ENCODE measurements at places on chromosomes 12 and 14.
A peak's percentile ranks its signal among the peaks of the same experiment; 100 is the strongest.

GRCh38 chr12:109084425-109084824 lies 8.8 kb downstream of the ALKBH2 start:
- no peak for DNase-seq

DNA sequence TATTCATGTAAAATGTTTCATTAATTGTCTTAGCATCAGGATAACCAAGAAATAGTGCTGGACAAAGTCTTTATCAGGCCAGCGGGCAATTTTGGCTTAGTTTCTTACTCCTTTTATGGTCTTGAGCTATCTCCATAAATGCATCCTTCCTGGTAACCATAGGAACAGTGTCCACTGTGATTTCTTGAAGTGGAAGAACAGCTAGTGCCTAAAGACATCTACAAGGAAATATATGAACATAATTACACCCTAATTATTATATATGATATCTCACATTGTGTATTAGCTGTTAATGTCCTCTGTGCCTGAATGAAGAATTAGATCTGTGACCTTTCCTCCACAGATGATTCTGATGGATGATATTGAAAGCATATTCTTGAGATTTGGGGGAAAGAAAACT lies 286.7 kb upstream of the ATXN7L3B start:
- DNase-seq, result no peak

- peak; percentile 66 for DNase-seq
Measured at GRCh38 chr12:54958048-54958658, 26.4 kb downstream of the TESPA1 start.

DNA sequence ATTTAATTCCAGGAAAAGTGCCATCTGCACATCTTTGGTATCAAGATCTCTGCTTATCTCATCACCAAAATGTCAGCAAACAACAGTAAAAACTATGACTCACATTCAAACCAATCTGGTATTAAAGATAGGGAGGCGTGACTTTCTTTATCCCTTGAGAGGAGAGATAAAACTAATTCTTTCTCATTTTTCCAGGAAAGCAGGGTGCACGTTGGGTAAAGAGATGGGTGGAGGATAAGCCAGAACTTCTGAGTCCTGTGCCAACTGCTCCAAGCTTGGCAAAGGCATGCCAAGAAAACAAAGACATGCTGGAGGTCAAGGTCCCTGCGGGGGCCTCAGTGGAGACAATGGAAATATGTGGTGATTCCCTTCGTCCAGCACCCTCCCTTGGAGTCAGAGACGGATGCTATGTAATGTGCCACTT lies 225.8 kb upstream of the PLXNC1 start:
- no peak for DNase-seq

- no peak for DNase-seq
Measured at GRCh38 chr12:5467931-5468330, 36.0 kb downstream of the NTF3 start.

- no peak for DNase-seq
Measured at GRCh38 chr14:91163316-91163715, 49.4 kb downstream of the DGLUCY start.

- peak; percentile 21 for DNase-seq
Measured at GRCh38 chr14:63045612-63046320, 508 bp upstream of the KCNH5 start.

DNA sequence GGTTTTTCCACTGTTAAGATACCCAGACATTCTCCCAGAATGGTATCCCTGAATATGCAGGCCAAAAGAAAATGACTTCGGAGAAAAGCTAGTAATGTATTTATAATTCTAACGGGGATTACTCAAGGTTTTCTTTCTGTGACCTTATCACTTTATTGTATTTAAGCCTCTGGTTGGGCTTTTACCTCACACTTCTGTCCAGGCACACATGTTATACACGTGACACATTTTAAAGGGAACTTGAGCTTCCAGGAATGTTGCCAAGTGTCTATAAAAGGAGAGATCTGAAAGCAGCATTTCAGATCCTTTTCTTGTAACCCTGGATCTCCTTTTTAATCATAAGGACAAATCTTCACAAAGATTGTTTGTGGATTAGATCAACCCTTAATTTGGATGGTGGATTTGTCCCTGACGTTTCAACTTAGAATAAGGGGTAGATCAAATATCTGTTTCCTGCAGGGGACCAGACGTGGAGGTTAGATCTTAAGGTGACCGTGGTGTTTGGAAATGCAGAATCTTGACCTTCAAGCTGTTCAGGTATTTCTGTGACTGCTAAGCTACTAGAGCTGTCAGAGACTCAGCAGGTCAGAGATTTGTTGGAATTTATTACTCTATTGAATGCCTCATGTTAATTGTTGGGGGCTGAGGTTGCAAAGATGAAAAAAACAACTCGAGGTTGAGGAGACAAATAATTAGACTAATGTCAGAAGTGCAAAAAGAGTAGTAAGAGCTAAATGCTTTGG lies 1.5 kb downstream of the CIPC start:
- DNase-seq, result peak; percentile 52

DNA sequence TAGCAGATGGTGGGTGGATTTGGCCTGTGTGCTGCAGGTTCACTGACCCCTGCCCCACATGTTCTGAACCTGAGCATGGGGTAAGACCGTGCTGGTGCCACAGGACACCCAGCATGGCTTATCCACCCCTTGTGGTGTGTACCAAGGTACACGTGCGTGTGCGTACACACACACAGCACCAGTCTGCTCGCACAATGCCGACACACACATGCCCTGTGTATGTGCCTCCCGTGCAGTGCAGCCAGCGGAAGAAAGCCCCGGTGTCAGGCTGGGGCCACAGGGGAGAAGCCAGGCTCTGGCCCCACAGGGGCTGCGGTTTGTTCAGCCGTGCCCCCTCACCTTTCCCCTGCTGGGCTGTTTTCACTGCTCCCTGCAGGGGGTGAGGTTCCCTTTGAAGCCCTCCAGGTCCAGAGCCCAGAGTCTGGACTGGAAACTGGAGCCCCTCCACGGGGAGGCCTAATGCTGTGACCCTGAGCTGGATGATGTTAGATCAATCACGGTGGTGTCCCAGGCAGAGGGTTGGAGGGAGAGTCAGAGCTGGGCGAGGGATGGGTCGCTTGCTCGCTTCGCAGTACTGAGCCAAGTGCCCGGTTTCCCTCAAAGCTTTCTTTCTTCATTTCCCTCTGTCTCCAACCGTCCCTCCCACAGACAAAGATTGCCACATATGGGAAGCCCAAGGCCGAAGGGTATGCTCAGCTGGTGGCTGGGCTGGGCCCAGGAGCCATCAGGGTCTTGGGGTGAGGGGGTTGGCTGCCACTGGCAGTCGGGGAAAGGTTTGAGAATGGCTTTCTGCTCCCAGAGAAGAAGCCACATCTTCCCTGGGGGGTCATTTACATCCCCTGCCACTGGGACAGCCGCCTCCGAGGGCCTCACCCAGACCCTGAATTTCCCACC lies 6.2 kb downstream of the DTX1 start:
- DNase-seq, result no peak

- DNase-seq, result no peak
Measured at GRCh38 chr14:97445367-97445766, 648.2 kb downstream of the VRK1 start.

DNA sequence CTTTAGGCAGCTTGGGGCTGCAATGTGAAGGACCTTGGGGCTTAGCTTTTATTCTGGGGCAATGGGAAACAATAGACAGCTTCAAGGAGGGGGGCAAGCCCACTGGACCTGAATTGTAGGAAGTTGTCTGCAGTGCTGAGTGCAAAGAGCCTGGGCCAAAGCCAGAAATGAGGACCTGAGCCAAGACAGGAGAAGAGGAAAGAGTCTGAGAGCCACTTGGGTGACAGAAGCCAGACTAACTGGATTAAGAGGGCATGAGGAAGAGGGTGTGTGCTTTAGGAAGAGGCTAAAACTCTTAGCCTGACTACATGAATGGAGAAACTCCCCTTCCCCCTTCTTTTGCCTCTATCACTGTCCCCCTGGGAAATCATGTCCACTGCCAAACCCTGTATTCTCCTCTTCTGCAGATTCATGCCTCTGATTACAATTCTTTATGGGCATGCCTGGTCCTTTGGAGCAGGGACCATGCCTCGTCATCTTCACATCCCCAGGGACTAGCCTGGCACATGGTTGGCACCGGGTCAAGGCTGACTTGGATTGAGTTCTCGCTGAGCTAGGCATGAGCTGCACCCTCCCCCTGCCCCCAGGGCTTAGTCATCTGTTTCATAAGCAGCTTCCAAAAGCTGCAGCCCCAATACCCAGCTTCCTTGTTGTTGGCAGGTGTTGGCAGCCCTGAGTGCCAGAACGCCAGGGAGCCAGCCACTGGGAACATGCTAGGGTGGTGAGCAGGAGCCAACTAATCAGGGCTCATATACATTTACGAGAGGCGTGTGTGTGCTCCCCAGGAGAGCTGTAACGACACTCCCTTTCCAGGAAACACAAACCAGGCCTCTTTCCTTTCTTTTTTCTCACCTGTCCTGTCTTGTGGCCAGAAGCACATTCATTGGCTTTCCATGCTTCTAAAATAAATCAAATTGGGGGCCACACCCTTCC lies 27.7 kb upstream of the JDP2 start:
- no peak for DNase-seq

DNA sequence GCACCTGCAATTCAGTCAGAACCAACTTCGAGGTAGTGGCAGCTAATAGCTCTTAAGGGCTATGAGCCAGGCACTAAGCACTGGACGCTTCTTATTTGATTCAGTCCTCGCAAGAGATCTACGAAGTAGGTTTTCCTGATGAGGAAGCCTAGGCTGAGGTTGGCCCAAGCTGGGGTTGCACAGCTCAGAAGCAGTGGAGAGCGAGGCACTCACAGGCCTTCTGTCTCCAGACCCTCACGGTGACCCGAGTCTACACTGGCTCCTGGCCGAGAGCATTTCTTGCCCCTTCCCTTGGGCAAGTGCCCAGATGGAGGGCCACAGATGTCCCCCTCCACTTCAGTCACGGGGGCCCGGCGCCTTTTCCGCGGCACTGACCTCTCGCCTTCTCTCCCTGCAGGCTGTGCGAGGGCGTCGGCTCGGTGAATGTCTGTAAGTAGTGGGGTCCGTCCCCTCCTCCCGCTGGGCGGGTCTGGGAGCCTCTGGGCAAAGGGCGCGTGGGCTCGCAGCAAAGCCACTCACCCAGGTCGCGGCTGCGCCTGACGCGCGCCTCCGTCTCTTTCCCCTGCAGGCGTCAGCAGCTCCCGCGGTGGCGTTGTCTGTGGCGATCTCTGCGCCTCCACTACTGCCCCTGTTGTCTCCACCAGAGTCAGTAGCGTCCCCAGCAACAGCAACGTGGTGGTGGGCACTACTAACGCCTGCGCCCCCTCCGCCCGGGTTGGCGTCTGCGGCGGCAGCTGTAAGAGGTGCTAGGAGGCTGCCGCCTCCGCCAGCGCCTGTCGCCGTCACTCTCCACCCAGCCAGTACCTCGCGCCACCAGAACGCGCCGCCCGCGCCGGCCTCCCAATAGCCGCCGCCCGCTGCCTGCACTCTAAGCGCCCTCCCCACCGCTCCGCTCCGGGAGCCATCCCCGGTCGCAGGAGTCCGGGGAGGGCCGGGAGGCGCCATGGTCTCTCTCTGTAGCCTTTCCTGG lies 13.1 kb downstream of the KRT83 start:
- DNase-seq, result peak; percentile 72

- no peak for DNase-seq
Measured at GRCh38 chr12:2751686-2752085, 43.1 kb upstream of the FKBP4 start.

GRCh38 chr14:93044556-93044955 lies 71.2 kb downstream of the ITPK1 start:
- no peak for DNase-seq

GRCh38 chr14:53890611-53891101 lies 66.0 kb downstream of the BMP4 start:
- DNase-seq, result peak; percentile 19

GRCh38 chr14:103561381-103562178 lies 877 bp downstream of the BAG5 start:
- peak; percentile 30 for DNase-seq

GRCh38 chr12:72574138-72574537 lies 302.0 kb downstream of the TRHDE start:
- DNase-seq, result no peak

- DNase-seq, result no peak
Measured at GRCh38 chr12:124569375-124570148, 2.1 kb upstream of the NCOR2 start.

- no peak for DNase-seq
Measured at GRCh38 chr14:102181187-102181586, 41.5 kb downstream of the WDR20 start.

- DNase-seq, result peak; percentile 77
Measured at GRCh38 chr14:68137704-68138619, 318.4 kb downstream of the RAD51B start.

GRCh38 chr12:90858252-90858651 lies 96.7 kb downstream of the CCER1 start:
- peak; percentile 17 for DNase-seq

GRCh38 chr12:111261911-111262676 lies 106.8 kb downstream of the PHETA1 start:
- DNase-seq, result no peak

DNA sequence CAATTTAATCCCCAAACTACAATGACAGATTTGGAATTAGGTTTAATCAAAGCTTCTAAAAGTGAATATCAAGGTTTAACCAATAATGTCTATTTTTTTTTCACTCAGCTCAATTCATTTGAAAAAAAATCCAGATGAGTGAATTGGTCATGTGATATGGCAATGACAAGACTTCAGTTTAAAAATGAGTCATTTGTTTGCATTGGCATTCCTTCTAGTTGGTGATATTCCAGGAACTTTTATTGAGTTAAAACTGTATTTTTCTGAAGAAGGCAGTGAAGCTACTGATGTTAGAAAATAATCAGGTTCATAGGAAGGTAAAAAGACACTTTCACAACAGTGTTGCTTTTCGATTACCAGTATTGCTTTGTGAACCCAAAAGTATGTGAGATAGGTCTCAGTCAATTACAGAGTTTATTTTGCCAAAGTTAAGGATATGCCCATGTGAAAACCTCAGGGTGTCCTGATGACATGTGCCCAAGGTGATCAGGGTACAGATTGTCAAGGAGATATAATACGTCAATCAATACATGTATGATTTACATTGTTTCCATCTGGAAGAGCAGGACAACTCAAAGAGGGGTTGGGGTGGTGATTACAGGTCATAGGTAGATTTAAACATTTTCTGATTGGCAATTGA lies 1214.9 kb downstream of the GALC start:
- no peak for DNase-seq

DNA sequence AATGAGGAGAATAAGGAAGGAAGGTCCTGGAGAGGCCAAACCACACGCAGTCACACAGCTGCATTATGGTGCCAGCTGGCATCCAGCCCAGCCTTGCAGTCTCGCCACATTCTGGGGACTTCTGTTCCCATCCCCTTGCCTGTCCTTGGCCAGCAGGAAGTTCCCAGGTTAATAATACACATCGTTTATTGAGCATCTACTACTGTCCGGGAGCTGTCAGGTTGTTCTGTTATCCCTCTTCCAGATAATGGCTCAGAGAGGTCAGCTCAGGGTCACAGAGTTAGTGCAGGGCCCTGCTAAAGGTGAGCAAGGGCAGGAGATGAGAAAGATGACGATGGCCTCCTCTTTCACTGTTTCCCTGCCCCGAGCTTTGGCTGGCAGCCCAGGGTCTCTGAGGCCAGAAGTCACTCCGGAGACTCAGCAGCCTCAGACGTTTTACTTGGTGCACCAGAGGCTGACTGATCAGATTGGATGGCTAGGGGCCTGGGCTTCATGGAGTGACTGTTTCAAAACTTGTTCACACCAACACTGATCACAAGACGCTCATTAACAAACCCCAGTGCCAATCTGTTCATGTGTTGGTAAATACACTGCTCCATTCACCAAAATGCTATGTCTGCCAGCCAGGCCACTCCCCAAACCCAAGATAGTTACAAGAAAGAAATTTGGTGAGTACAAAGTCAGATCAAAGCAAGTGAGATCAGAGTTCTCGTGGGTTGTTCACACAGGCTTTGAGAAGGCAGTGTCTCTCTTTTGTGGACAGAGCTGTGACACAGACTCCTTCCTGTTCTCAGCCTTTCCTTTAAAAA lies 79.2 kb downstream of the B4GALNT3 start:
- DNase-seq, result no peak
